Right lobe of liver (tissue), 6 donors: ENCODE measurements at places on chromosomes 16 and 17.
A peak's percentile ranks its signal among the peaks of the same experiment; 100 is the strongest.

GRCh38 chr16:19997734-19998133 lies 76.0 kb downstream of the GPR139 start:
- H3K4me1 ChIP-seq = no peaks in the 10 kb centered on the region
- no peaks in the 10 kb centered on the region for H3K36me3 ChIP-seq
- H3K27ac ChIP-seq = no peak overlapping the region
- no peak for DNase-seq
- no peak overlapping the region for H3K4me3 ChIP-seq

DNA sequence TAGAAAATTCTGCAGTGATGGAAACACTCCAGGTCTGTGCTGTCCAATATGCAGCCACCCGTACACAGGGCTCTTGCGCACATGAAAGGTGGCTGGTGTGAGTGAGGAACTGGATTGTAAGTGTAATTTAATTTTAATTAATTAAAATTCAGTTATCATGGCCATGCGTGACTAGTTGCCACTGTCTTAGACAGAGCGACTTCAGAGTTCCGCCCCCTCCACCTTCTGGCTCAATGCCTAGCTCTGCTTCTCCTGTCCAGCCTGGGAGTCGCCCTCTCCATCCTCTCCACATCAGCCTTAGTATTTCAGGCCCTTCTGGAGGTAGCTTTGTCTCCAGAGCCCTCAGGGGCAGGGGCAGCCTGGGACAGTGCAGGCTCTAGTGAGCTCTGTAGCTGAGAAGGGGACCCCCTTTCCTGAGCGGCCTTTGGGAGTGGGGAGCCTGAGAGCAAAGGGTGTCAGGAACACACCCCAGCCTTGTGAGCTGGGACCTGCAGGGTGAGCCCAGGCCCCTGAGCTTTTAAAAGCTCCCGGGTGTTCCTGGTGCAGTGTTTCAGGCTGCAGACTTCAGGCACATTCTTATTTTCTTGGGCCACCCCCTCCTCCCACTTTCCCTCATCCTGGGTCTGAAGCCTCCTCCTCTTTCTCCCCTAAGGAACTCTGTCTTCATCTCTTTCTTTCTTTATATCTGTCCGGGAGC lies 99.4 kb downstream of the IRF8 start:
- no peak for DNase-seq
- no peaks in the 10 kb centered on the region for H3K27me3 ChIP-seq
- H3K4me1 ChIP-seq = no peaks in the 10 kb centered on the region
- H3K27ac ChIP-seq = no peak overlapping the region

DNA sequence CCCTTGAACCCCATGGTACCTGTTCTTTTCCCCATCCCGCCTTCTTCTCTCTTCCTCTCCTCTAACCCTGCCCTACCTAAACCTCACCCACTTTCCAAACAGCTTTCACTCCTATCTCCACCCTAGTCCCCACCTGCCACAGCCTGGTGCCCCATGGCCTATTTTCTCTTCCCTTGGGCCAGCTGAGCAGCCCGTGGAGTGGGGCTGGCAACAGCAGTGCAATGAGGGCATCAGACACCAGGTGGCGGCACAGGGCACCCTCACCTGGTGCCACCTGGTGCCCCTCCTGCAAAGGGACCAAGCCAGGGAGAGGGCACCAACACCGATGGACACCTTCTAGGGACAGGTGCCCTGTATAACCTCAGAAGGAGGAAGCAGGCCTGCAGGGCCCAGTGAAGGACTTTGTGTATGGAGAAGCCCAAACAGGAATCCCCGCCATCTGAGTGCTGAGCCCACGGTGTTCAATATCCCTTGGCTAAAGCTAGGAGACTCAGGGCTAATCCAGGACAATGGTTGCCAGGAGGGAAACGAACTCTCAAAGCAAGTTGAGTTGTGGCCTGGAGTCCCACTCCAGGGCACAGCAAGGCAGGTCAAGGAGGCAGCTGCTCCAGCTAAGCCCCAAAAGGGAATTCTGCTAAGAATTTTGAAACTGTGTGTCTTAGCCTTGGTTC lies 4.0 kb upstream of the ABCC3 start:
- H3K36me3 ChIP-seq = no peaks in the 10 kb centered on the region
- H3K27ac ChIP-seq = no peak overlapping the region
- DNase-seq = peak; percentile 78

- H3K27me3 ChIP-seq = no peaks in the 10 kb centered on the region
- H3K4me3 ChIP-seq = no peak overlapping the region
- H3K27ac ChIP-seq = no peak overlapping the region
- no peaks in the 10 kb centered on the region for H3K4me1 ChIP-seq
- no peaks in the 10 kb centered on the region for H3K36me3 ChIP-seq
Measured at GRCh38 chr16:88639231-88640038, 1.1 kb downstream of the IL17C start.

- H3K27me3 ChIP-seq = no peaks in the 10 kb centered on the region
- no peak for DNase-seq
- no peaks in the 10 kb centered on the region for H3K4me1 ChIP-seq
- no peaks in the 10 kb centered on the region for H3K36me3 ChIP-seq
- no peak overlapping the region for H3K4me3 ChIP-seq
- no peak overlapping the region for H3K27ac ChIP-seq
Measured at GRCh38 chr16:66422366-66422765, 4.7 kb upstream of the BEAN1 start.
